GM18507 (cell line): ENCODE measurements at places on chromosomes 7 and 10.

GRCh38 chr10:119284679-119285096 is 77.3 kb downstream of the GRK5 start:
- no peak for DNase-seq

DNA sequence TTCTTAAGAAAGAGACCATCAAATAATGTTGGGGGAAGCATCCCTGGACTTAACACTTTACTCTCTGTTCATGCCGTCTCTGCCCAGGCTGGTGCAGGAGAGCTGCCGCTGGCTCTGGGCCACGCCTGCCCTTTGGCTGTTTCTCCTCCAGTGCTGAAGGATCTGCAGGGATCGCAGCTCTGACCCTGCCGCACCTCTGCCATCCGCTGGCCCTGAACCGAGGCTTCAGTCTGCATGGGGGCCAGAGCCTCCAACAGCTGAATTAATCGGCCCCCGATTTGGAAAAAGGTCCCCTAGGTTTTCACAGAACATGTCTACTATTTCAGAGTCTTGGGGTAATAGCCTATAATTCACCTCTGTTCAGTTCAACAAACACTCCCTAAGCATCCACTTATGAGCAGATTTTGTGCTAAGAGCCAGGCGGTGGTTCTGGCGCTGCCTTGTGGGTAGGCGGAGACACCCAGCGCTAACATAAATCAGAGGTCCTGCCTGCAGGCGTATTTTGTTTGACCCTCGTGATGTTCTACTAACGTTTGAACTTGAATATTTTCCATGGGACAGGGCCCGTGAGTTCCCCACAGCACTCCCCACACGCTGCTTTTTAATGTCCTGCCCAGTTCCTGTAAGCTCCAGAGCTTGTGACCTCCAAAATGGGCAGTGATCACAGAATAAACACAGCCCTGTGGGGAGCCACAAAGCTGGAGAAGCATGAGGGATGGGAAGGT is 99.0 kb downstream of the DYNC2I1 start:
- no peak for DNase-seq

GRCh38 chr10:96468845-96469244 is 44.9 kb downstream of the TLL2 start:
- no peak for DNase-seq

- no peak for DNase-seq
Observed at GRCh38 chr10:110643653-110644597, at the start of gene RBM20. TSS of gene RBM20 (plus strand) at chr10:110644336. CDS start at chr10:110644455, 119 bp downstream.

DNA sequence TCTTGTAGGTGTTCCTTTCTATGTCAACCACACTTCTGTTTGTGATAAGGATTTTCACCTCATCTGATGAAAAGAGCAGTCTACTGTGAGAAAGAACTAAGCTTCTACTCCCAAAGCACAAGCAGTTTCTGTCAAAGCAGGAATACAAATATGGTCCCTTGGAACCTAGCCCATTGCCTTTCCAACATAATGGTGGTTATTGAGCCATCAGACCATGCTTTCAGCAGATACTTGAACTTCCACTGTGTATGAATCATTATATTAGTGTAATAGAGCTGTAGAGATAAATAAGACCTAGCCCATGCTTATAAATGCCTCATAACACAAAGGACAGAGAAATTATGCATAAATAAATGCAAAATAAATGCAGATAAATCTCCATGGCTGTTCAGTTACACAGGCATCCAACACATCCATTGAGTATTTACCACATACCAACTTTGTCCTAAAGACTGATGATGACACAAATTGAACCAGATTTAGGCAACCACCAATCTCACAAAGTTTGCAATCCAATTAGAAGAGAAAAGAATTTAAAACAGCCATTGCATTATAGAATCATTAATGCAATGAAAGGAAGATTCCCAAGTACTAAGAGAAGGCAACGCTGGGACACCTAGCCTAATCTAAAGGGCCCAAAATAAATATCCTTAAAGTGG is 729.4 kb upstream of the C7orf33 start:
- no peak for DNase-seq

- no peak for DNase-seq
Observed at GRCh38 chr10:6956562-6956961, 376.5 kb upstream of the PRKCQ start.

- no peak for DNase-seq
Observed at GRCh38 chr10:6977398-6978186, 397.5 kb upstream of the PRKCQ start.

- no peak for DNase-seq
Observed at GRCh38 chr10:121865554-121865953, 62.3 kb downstream of the ATE1 start.

DNA sequence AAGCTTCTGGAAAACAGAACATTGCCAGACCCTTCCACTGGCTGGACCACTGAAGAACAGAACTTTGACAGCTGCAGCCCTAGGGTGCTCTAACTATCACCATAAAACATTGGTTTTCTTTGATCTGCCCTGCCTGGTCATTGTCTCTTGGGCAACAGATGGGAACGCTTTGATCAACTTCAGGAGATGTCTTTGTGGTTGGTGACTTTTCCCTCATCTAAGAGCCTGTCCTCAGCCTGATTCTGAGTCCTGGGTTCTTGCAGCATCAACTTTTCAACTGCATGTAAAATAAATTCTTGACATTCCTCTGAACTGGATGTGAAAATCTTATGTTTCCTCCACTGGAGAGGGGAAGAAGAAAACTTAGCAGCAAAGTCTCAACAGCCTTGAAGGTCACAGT is 53.1 kb upstream of the ZNRF2 start:
- DNase-seq: no peak

GRCh38 chr10:92052088-92052487 is 128.5 kb downstream of the BTAF1 start:
- DNase-seq: no peak

GRCh38 chr7:150657526-150657925 is 25.3 kb upstream of the GIMAP6 start:
- DNase-seq: no peak

GRCh38 chr7:945147-945555 is 9.3 kb downstream of the ADAP1 start:
- DNase-seq: no peak

DNA sequence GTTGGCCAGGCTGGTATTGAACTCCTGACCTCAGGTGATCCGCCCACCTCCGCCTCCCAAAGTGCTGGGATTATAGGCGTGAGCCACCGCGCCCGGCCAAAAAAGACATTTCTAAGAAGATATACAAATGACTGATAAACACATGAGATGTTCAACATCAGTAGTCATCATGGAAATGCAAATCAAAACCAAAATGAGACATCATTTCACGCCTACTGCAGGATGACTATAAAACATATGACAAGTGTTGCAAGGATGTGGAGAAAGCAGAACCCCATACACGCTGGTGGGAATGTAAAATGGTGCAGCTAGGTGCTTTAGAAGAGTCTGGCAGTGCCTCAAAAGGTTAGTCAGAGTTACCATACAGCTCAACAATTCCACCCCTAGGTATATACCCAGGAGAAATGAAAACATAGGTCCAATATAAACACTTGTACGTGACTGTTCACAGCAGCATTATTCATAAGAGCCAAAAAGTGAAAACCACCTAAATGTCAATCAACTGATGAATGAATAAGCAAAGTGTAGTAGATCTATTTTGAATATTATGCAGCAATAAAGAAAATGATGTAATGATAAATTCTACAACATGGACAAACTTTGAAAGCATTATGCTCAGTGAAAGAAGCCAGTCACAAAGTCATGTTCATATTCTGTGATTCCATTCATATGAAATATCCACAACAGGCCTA is 24.5 kb downstream of the TMEM209 start:
- DNase-seq: no peak

DNA sequence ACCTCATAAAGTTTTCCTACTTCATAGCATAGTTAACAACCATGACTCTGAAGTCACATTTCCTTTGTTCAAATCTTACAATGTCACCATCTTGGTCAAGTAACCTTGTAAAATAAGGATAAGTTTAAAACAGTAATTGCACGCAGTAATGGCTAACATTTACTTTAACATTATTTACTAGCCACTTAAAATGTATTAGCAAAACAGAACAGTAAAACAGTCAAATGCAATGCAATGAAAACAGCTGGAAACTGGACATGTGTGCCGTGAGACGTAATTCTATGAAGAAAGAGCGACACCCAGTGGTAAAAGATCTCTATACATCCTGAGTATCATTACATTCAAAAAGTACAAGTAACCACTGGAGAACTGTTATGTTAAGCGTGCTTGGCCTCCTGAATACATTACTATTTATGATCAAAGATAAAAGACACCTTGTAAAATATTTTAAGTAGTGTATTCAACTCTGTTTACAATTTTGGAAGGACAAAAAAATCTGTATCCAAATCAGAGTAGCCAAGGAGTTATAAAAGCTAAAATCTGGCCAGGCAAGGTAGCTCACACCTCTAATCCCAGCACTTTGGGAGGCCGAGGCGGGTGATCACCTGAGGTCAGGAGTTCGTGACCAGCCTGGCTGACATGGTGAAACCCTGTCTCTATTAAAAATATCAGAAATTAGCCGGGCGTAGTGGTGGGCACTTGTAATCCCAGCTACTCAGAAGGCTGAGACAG is 27.2 kb downstream of the ATE1 start:
- DNase-seq: peak; percentile 15

- no peak for DNase-seq
Observed at GRCh38 chr10:36033808-36034207, 391.7 kb upstream of the FZD8 start.

DNA sequence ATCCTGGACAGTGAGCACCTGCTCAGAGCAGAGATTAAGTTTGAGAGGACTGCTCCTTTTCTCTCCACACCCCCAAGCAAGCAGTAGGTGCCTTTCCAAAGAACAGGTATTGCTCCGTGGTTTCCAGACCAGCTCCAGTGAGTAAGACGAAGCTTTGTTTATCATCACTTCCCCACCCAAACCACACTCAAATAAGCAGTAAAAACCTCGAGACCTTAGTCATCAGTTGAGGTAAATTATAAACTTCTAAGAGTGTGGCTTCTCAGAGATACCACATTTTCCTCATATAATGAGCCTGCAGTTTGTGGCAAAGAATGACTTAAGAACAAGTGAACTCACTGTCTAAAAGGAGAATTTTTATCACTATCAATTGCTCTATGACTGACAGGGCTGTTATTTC is 50.0 kb upstream of the GRB10 start:
- no peak for DNase-seq

GRCh38 chr7:2165239-2165609 is 67.5 kb downstream of the MAD1L1 start:
- DNase-seq: no peak

GRCh38 chr10:102511583-102512274 is 8.0 kb downstream of the SUFU start:
- DNase-seq: no peak

DNA sequence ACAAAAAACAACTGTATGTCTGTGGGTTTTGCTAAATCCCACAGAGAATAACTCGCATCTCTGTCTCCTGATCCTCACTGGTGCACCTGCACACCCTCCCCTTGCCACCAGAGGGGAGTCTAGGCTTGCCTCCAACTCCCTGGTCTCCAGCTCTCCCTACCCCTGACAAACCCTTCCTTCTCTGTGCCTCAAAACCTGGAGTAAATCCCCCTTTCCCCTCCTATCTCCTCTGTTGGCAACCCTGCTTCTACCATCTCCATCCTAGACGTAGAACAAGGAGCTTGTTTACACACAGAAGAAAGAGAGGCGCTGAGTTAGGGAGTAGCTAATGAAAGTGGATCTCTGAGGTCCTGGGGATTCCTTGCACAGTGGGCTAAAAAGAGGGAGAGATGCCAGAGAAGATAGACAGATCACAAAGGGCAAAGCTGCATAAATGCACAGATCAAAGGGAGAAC is 6.0 kb downstream of the MBLAC1 start:
- DNase-seq: no peak

GRCh38 chr7:32262315-32262714 is 192.1 kb upstream of the PDE1C start:
- no peak for DNase-seq

GRCh38 chr10:86785968-86786367 is 29.5 kb downstream of the BMPR1A start:
- no peak for DNase-seq

DNA sequence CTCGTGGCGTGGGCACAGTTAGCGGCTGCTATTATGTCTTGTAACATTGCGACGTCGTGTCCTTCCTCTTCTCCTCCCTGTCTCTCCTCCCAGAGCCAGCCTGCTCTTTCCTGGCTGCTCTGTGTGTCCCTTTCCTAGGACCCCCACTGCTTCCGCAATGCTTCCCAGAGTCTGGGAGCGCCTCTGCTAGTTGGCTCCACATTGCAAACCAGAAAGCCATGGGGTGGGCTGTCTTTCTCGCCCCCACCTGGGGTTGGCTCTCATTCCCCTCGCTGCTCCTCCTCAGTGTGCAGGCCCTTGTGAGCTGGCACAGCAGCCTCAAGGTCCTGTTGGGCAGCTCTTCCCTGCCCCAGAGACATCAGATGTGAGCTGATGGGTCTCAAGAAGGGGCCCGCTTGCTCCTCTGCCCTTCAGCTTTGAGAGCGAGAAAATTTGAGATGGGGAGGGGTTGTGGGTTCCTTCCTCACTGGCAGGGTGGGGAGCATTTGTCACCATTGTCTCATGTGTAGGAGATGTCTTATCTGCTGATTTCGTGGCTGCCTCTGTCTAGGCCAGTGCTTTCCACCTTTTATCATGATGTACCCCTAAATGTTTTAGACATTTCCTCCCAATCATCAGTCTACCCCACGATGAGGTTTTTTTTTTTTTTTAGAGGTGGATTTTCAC is 3.3 kb downstream of the ADAMTS14 start:
- DNase-seq: no peak

- DNase-seq: no peak
Observed at GRCh38 chr7:46355331-46355730, 434.3 kb upstream of the IGFBP3 start.

DNA sequence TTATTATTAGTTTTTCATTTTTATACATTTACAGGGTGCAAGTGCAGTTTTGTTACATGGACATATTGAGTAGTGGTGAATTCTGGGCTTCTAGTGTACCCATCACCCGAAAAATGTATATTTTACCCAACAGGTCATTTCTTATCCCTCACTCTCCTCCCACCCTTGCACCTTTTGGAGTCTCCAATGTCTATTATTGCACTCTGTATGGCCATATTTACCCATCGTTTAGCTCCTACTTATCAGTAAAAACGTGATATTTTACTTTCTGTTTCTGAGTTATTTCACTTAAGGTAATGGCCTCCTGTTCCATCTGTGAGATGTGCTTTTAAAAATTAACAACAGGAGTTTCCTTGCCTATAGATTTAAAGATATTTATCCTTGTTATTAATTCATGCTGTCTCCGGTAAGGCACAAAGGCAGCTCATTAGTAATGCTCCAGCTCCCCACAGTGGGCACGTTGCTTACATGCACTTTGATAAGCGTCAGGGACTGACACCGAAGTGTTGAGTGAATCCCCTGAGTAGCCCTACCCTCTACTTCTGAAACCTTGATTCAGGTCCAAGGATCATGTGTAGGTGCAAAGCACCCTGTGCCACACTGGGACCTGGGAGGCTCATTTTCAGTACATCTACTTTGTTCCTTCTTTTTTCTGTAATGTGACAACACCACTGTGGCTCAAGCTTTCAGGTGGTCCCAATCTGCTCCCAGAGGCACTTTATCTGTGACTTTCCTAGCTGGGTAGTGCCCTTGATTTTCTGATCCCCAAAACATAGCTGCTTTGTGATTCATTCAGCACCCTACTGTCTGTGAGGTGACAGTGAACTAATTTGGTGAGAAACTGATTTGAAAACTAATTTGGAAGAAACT is 27.3 kb downstream of the HYAL4 start:
- peak; percentile 11 for DNase-seq
